ENCODE measurements at places on chromosomes 4 and X.

- DNase-seq = no peak
Observed at GRCh38 chr4:145881576-145881975, 57.0 kb downstream of the ZNF827 start.

- DNase-seq = no peak
Observed at GRCh38 chrX:150348365-150348764, 14.8 kb upstream of the MAMLD1 start.

DNA sequence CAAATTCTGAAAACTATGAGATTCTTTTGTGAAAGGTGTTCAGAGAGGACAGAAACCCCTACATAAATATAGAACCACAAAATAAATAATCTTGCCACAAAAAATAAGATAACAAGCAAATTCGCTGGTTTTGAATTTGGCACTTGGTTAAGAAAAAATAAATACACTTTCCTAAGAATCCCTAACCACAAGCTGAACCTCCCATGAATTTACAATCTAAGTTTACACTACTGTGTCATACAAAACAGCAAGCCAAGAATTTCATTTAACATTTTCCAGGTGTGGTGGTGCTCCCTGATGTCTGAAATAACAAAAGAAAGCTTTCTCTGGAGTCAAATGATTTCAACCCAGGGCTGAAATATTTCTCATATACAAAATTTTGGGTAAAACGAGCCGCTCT lies 121.0 kb downstream of the KCNIP4 start:
- no peak for DNase-seq

DNA sequence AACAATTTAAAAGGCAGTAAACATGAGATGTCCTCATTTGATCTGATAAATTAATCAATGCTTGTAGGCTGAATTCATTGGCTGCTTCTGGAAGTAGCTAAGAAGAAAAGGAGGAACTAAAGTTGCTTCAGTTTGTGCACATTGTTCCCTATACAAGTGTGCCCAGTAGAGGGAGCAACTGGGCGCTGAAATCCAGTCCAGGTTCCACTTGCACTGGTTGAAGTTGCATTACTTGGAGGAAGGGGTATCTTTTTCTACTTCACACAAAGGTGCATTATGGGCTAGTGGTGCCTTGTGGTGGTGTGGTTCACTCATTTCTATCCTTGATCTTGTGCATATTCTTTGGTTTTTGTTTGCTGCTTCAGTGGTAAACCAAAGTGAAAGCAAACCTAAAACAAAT lies 67.9 kb upstream of the SOX3 start:
- no peak for DNase-seq

DNA sequence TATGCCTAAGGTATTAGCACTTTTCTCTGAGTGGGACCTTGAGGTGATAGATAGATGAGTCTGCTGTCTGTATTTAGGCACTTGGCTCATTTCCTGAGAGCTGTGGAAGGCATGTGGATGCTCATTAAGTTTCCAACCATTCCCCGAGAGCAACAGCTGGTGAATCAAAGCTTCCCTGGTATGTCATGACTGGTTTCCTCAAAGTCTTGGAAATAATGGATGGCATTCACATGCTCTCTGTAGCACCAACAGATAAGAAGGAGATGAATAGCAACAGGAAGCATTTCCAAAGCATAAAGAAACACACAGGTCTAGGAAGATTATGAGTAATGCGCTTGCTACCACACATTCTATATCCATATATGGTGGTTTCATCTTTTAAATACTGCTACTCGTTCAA lies 118.3 kb upstream of the ETNPPL start:
- no peak for DNase-seq

DNA sequence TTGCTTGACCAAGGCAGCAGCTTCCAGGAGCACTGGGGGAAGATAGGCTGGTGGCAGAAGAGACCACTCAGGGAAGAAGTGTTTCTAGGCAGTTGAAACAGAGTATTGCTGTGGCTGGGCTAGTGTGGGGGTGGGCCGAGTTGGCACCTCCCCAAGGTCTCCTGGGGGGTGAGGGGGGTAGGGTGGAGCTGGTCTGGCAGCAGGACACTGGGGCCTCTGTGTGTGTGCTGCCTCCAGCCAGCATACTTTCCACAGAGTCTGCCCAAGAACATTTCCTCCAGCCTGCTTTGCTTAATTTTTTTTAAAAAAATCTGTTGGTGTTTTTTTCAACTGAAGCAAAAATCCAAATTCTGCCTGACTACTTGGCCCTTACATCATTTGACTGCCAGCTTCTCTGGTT lies 4.0 kb downstream of the ITIH6 start:
- no peak for DNase-seq

- peak; percentile 37 for DNase-seq
Observed at GRCh38 chr4:143773998-143774895, 73.8 kb upstream of the FREM3 start.

GRCh38 chr4:53009824-53010223 lies 147.7 kb downstream of the RASL11B start:
- no peak for DNase-seq

- DNase-seq = no peak
Observed at GRCh38 chr4:70449220-70449619, 22.8 kb upstream of the MUC7 start.

GRCh38 chr4:82415922-82416365 lies 14.3 kb downstream of the HNRNPDL start:
- DNase-seq = no peak

- no peak for DNase-seq
Observed at GRCh38 chr4:186723292-186724057, at the start of gene FAT1. Gene FAT1, minus strand, starts transcription at chr4:186723856. Its CDS starts 14,029 bp downstream, at chr4:186709827.

DNA sequence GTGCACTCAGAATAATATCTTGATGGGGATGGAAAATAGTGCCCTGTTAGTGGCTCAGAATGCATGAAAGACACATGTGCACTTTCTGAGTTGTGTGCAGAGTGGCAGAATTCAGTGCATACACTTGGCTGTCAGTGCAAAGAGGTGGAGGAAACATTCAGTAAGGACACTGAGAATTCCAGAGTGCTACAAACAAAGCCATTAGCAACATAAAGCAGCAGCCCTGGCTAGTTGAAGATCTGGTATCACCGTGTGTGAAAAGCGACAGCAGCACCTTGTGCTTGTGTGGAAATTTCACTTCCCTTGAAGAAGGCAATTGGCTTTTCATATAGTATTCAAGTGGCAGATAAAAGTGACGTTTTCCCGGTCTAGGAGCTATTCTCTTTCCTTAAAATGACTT lies 810.4 kb downstream of the TRIML1 start:
- no peak for DNase-seq

DNA sequence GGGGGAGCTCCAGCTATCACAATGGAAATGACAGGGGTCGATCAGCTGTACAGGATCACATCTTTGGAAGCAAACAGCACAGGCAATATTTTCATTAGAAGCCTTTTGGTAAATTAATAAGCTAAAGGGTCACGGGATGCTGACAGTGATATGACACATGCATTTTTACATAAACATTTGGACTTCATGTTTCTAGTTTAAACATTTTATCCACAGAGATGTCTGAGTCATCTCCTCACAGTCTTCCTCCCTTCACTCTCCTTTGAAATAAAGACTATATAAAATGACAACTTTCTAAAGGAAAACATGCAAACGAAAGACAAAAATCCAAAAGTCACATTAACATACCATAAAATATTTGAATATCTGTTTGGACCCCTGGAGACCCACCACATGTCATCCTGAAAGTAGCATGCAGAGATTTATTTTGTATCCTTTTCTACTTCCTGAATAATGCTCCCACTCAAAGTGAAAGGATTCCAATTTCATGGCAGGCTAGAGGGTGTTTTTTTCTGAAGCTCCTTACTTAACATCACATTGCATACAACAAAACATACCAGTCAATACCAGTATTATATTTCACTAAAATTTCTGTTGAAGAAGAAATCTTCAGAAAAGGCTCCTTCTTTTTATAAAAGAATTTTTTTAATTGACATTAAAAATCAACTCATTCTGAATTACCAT lies 200.1 kb upstream of the PPARGC1A start:
- DNase-seq = no peak

DNA sequence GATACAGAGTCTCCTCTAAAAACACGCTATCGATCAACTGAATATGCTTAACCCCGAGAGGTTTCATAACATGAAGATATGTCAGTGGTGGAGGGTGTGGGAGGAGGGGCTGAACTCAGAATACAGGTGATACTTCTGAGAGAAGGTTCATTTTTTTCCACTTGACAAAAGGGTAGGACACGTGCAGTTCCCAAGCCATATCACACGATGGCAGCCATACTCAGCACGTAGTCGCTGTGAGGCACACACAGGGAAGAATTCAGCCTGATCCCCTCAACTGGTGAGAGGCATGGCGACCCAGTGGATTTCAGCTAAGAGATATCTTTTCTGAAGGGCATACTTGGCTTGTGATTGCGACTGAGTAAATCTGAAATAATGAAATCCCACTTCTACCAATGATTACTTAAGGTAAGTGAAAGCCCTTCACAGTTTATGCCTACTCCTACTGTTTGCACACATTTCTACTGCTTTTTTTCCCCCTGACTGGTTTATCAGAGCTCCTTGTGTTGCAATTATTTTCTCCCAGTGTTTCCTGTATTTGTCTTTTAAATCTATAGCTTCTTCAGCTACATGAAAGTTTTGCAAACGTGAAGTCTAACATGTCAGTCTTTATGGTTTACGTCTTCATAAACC lies 133.1 kb downstream of the CORIN start:
- DNase-seq = no peak

- DNase-seq = no peak
Observed at GRCh38 chrX:9151772-9152307, 117.9 kb upstream of the FAM9B start.

DNA sequence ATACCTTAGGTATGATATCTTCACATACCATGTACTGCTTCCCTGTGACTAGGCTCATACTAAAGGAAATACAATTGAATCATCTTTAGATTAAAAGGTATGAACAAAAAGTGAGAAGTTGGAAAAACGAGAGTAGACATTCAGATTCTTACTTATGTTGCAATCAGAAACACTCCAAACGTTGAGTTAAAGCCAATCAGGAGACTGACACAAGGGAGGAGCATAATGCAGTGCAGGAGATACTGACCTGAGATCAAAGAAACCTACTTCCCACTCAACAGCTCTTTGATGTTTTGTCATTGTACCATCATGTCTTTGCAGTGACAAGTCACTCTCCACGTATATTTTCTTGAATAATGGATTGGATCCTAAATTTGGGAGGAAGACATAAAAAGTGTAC lies 8.9 kb upstream of the PCDH18 start:
- DNase-seq = no peak

DNA sequence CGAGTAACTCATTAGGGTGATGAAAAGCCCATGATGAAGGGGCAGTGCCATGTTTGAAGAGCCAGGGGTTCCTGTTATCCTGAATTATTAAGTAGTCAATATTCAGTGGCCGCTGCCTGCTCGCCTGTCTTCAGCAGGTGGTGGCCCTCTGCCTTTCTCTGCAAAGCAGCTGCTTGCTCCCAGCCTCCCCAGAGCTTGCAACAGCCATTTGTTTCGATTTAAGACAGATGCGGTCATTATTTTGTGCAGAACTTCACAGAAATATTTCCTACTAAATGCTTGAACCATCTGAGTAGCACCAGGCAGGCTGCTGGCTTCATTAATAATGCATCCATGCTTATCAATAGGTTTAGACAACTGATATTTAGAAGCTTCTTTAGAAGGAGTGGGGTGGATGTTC lies 104.3 kb upstream of the TTC29 start:
- DNase-seq = no peak

DNA sequence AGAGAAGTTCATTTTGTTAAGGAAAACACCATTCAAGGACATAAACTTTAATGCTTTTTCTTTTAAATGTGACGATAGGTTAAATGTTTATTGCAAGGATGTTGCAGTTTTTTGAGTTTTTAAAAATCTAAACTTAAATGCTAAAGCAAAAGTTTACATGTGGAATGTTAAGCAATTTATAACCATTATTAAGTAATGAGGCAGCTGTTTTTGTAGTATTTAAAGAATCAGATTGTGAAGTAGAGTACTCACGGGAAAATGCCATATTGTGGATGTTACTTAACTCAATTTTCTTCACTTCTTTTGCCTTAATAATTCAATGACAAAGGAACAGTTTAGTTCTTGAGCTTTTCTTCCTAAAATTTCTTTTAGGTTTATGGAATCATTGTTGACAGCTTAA lies 43.5 kb downstream of the UBE2K start:
- DNase-seq = no peak

GRCh38 chrX:78493180-78493579 lies 165.8 kb upstream of the CYSLTR1 start:
- DNase-seq = no peak

GRCh38 chr4:85200106-85200505 lies 233.6 kb upstream of the WDFY3 start:
- DNase-seq = no peak

GRCh38 chr4:43391069-43391468 lies 498.6 kb downstream of the GRXCR1 start:
- DNase-seq = no peak

GRCh38 chr4:10285028-10285427 lies 168.4 kb upstream of the WDR1 start:
- DNase-seq = no peak

GRCh38 chr4:112284662-112285411 lies 867 bp downstream of the TIFA start:
- no peak for DNase-seq

- no peak for DNase-seq
Observed at GRCh38 chr4:153176938-153177337, 27.3 kb upstream of the TRIM2 start.

GRCh38 chr4:84895283-84895682 lies 71.2 kb downstream of the WDFY3 start:
- no peak for DNase-seq

DNA sequence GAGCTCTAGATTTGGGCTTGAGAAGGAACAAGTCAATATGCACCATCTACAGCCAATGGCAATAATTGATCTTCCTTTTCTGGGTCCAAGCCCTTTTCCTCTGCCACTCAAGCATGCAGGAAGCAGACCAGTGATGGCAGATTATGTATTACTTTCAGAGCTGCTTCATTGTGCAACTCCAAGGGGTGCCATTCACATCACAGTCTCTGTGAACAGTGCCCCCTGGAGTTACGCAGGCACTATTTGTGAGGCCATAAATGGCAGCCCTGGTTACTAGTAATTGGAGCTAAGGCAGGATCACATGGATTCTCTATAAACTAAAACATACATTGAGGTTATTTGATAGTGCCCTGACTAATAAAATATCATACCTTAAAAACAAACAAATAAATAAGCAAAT lies 313.4 kb upstream of the SLC7A11 start:
- no peak for DNase-seq

GRCh38 chr4:177405508-177405907 lies 36.7 kb downstream of the AGA start:
- DNase-seq = no peak

- no peak for DNase-seq
Observed at GRCh38 chrX:87517571-87518141, at the start of gene KLHL4. Gene KLHL4, plus strand, starts transcription at chrX:87517802. Its CDS starts 92 bp downstream, at chrX:87517894.

DNA sequence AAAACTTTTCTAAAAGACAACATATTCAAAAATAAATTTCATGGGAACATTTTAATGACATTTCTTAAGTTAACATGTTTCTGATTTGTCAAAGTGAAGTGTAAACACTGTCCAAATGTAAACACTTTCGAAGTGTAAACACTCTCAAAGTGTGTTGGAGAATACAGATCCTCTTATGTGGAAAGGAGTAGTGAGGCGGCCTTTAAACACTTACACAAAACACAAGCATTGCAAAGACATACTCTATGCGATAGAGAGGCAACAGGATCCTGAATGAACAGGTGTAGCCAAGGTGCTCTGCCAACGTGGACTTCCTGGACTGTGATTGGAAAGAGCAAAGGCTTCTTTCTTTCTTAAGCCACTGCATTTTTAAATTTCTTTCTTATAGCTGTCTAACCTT lies 62.7 kb upstream of the PGM2 start:
- no peak for DNase-seq

Measured in activated T-cell treated with anti-CD3 and anti-CD28 coated beads for 24 hours (primary cell).